Activated T-helper 2 cell treated with anti-CD3 and anti-CD28 coated beads, Interferon-gamma antibody, Interleukin-2, Interleukin-4, amounts not matched to agents 10 μg/mL and 5 μg/mL and 100 μg/mL, durations not matched to agents 14 hours and 24 hours and 36 hours (primary cell): ENCODE measurements at places on chromosomes 13 and 19. TPM values are rescaled to one million over a fixed set of nuclear protein-coding genes. Genes with fewer than 3 reads are reported as not detected.
A peak's percentile ranks its signal among the peaks of the same experiment; 100 is the strongest.

Gene ITGBL1
- total RNA-seq, result not detected in 2 replicates

GRCh38 chr13:99690426-99691174, 189.3 kb downstream of the TM9SF2 start:
- no peak overlapping the region for H3K4me3 ChIP-seq
- no peak overlapping the region for H3K27ac ChIP-seq
- no peaks in the 10 kb centered on the region for H3K36me3 ChIP-seq

- no peak overlapping the region for H3K27ac ChIP-seq
- DNase-seq, result no peak
- no peaks in the 10 kb centered on the region for H3K36me3 ChIP-seq
- no peaks in the 10 kb centered on the region for H3K27me3 ChIP-seq
- H3K4me1 ChIP-seq, result no peaks in the 10 kb centered on the region
Observed at GRCh38 chr19:23565256-23565655, 121.8 kb downstream of the ZNF675 start.

DNA sequence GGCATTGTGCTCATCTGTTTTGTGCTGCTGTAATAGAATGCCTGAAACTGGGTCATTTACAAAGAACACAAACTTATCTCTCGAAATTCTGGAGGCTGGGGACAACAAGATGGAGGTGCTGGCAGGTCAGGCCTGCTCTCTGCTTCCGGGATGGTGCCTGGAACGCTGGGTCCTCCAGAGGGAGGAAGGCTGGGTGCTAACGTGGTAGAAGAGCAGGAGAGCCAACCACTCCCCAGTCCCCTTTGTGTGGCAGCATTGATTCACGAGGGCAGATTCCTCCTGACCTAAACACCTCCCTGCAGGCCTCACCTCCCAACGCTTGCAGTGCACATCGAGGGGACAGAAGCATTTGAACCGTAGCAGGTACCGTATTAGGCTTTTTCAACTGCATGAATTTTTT, 34.1 kb upstream of the TFDP1 start:
- no peak overlapping the region for H3K4me3 ChIP-seq
- no peaks in the 10 kb centered on the region for H3K4me1 ChIP-seq
- no peak overlapping the region for H3K27ac ChIP-seq
- DNase-seq, result no peak

DNA sequence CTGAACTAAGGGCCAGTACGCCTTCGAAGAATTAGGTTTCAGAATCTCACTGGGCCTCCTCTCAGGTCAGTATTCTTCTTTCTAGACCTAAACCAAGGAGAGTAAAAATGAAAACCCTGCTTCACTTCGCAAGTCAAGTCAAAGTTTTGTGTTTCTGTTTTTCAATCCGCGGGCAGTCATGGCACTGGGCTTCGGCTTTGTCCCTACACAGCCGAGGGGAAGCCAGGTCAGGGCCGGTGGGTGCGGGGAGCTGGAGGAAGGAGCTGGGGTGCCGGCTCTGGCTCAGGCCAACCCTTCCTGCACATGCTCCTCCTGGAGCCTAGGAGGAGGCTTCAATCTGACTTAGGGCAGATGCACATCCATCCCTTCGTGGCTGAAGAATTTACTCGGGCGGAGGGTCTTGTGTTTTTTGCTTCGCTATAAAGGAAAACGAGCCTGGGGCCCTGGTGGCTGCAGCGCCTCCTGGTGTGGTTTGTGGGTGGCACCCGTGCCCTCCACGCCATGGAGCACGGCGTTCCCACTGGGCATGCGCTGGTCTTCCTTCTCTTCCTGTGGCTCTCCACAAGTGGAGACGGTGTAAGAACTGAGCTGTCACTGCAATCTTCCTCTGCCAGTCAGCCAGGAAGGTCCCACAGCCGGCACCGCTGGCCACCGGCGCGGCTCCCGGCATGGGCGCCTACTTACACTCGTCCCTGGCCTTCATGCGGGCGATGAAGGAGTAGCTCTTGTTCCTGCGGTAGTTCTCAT, 22.5 kb downstream of the C19orf44 start:
- H3K4me3 ChIP-seq, result no peak overlapping the region
- H3K36me3 ChIP-seq, result peaks cover 60% of the 10 kb centered on the region
- H3K27ac ChIP-seq, result no peak overlapping the region
- H3K4me1 ChIP-seq, result no peaks in the 10 kb centered on the region
- DNase-seq, result no peak

Gene GRK1
- total RNA-seq, result 0.09 and 0.11 TPM in 2 replicates

- no peak overlapping the region for H3K4me3 ChIP-seq
- H3K27me3 ChIP-seq, result no peaks in the 10 kb centered on the region
- peaks cover 14% of the 10 kb centered on the region for H3K4me1 ChIP-seq
Observed at GRCh38 chr13:112753833-112754232, 64.0 kb downstream of the ATP11A start.

Gene ZNF317
- 44.2 and 50.0 TPM in 2 replicates for total RNA-seq

DNA sequence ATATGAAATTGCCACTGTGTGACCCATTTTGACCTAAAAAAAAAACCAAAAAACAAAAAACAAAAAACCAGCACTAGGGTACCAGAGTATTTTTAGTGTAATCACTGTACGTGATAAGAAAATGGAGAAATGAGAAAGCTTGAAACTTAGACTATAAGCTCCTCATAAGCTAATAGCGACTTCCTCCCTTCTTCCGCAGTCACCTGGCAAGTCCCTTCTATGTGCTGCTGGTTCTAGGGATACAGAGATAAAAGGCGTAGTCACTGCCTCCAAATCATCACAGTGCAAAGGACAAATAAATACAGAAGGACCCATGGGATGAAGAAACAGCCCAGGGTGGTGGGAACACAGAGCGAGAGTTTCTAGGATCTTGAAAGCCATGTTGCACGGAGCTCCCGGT, 190.3 kb downstream of the TM9SF2 start:
- no peak overlapping the region for H3K27ac ChIP-seq
- peaks cover 1% of the 10 kb centered on the region for H3K4me1 ChIP-seq
- H3K4me3 ChIP-seq, result no peak overlapping the region
- H3K36me3 ChIP-seq, result no peaks in the 10 kb centered on the region
- peaks cover 18% of the 10 kb centered on the region for H3K27me3 ChIP-seq

DNA sequence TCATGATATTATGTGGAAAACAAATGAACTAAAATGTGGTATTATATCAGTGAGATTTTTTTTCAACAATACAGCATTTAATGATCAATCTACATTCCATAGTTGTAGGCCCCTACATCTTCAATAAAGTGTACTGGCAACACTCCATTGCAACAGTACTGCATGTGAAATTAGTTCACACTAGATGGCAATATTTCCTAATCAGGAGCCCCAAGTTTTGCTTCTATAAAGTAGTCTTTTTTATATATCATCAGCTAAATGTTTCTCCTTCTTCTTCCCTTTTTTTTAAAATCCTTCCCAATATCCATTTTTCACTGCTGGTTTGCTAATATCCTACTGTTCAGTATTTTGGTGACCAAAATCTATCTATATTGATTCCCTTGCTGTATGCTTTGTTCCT, 528.3 kb upstream of the ATXN8OS start:
- H3K27me3 ChIP-seq, result no peaks in the 10 kb centered on the region
- no peak overlapping the region for H3K27ac ChIP-seq
- no peaks in the 10 kb centered on the region for H3K36me3 ChIP-seq
- H3K4me3 ChIP-seq, result no peak overlapping the region
- H3K4me1 ChIP-seq, result no peaks in the 10 kb centered on the region
- no peak for DNase-seq

DNA sequence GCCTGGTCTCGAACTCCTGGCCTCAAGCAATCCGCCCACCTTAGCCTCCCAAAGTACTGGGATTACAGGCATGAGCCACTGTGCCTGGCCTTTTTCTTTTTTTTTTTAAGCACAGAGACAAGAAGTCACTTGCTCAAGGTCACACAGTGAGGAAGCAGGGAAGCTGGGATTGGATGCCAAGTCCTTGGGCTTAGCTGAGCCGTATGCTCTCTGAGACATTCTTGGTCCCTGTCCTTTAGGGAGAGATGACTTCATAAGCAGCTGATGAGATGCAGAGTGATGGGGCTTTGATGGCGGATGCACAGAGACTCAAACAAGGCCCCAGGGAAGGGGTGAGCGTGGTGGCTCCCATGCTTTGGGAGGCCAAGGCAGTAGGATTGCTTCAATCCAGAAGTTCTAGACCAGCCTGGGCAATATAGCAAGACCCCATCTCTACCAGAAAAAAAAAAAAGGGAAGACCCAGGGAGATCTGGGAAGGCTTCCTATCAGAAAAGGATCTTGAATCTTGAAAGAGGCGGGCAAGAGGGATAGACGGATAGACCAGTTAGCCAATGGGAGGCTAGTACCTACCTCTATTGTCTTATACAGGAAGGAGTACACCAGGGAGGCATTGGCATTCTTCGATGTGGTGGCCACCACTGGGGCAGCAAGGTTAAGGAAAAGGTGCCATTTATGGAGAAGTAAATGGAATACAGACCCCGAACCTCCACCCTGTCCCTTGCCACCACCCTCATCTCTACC, 3.9 kb downstream of the AP1M2 start:
- H3K27me3 ChIP-seq, result peaks cover 19% of the 10 kb centered on the region
- H3K4me3 ChIP-seq, result no peak overlapping the region
- peaks cover 22% of the 10 kb centered on the region for H3K4me1 ChIP-seq
- H3K27ac ChIP-seq, result no peak overlapping the region
- DNase-seq, result no peak

GRCh38 chr13:98083507-98083906, 59.4 kb upstream of the FARP1 start:
- H3K27me3 ChIP-seq, result no peaks in the 10 kb centered on the region
- no peaks in the 10 kb centered on the region for H3K4me1 ChIP-seq
- DNase-seq, result no peak
- H3K27ac ChIP-seq, result no peak overlapping the region

DNA sequence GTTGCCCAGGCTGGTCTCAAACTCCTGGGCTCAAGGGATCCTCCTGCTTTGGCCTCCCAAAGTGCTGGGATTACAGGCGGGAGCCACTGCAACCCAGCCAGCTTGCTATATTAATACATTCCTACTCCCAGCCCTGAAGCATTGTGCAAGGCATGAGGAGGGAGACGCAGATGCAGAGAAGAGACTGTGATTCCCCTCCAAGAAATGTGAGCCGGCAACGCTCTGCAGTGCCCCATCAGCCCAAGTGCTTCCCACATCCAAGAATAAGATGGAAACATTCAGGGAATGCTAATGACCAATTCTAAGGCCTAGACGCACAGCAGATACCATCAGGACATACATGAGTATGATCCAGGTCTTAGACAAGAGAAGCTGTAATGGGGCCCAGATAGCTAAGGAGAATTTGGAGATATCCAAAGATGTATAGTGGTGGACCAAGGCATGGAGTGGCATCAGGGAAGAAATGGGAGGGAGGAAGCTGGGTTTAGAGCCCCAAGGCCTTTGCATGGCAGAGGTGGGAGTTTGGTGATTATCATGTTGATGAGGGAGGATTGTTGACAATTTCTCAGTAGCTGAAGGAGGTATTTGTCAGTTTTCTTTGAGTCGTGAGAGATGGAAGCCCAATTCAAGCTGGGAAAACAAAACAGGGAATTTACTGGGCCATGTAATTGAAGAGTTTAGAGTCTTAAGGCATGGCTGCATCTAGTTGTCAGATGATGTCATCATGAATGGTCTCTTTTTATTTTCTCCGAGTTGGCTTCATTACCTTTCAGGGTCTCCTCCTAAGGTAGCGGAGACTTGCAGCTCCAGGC, 2.9 kb downstream of the PPM1N start:
- no peak for DNase-seq
- peaks cover 14% of the 10 kb centered on the region for H3K27me3 ChIP-seq
- no peak overlapping the region for H3K27ac ChIP-seq
- no peak overlapping the region for H3K4me3 ChIP-seq
- no peaks in the 10 kb centered on the region for H3K36me3 ChIP-seq

DNA sequence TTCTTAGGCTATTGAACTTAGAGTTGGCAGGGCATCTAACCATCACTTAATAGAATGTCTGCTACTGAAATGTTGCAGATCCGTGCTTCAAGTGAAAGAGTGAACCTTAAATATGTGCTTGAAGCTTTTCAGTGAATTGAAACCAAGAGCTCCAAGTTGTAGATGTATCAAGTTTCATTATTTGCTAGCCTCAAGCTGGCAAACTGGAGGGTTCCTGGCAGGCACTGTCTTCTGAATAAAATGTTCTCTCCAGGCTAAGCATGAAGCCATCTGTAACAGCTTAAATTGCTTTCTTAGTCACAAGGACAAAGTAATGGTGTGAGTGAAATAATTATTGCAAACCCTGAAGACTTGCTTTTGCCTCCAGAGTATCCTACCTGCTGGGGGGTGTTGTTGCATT, 415.0 kb upstream of the SPRY2 start:
- no peaks in the 10 kb centered on the region for H3K36me3 ChIP-seq
- H3K27me3 ChIP-seq, result no peaks in the 10 kb centered on the region
- no peaks in the 10 kb centered on the region for H3K4me1 ChIP-seq
- DNase-seq, result no peak

Gene SIGLEC8
- total RNA-seq, result 0.07 and 0.18 TPM in 2 replicates

Gene IGFL4
- not detected in 2 replicates for total RNA-seq

- H3K4me3 ChIP-seq, result no peak overlapping the region
- no peaks in the 10 kb centered on the region for H3K36me3 ChIP-seq
- no peaks in the 10 kb centered on the region for H3K4me1 ChIP-seq
- no peaks in the 10 kb centered on the region for H3K27me3 ChIP-seq
- DNase-seq, result no peak
Observed at GRCh38 chr13:54133746-54134145, 1105.1 kb downstream of the OLFM4 start.

Gene CASP14
- total RNA-seq, result not detected in 2 replicates

DNA sequence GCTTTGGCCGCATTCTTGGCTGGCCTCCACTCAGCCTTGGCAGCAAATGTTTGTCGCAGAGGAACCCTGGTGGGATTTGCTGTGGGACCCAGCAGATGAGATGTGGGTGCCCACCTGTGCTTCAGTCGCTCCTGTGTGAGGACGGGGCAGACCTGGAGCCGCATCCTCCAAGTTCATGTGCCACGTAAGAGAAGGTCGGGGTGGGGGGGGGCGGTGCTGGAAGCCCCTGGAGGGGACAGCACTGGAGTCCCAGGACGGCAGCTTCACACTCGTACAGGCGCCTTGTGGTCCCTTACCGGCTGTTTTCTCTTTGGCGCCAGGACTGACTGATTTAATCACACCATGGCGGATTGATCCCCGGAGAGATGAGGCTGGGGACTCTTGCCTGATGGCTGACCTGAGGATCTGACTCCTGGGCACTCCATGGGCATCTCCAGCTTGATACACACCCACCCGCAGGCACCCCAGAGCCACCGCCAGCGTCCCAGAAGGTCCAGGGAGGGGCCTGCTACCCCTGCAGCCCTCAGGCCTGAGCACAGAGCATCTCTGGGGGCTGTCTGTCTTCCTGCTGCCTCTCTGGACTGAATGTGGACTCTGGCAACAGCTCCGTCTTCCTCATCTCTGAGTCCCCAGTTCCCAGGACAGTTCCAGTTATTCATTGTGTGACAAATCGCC, 10.0 kb upstream of the GRTP1 start:
- DNase-seq, result no peak
- no peak overlapping the region for H3K4me3 ChIP-seq
- no peaks in the 10 kb centered on the region for H3K4me1 ChIP-seq
- H3K27ac ChIP-seq, result no peak overlapping the region
- H3K27me3 ChIP-seq, result no peaks in the 10 kb centered on the region

Gene FFAR3
- total RNA-seq, result 0.92 and 1.2 TPM in 2 replicates

GRCh38 chr19:37929355-37929923, 22.4 kb downstream of the SIPA1L3 start:
- no peaks in the 10 kb centered on the region for H3K4me1 ChIP-seq
- H3K27me3 ChIP-seq, result no peaks in the 10 kb centered on the region
- no peak for DNase-seq
- no peak overlapping the region for H3K4me3 ChIP-seq
- H3K36me3 ChIP-seq, result no peaks in the 10 kb centered on the region
- no peak overlapping the region for H3K27ac ChIP-seq

Gene FUT3
- not detected in 2 replicates for total RNA-seq

- H3K36me3 ChIP-seq, result peaks cover 43% of the 10 kb centered on the region
- DNase-seq, result peak; percentile 69
- no peaks in the 10 kb centered on the region for H3K27me3 ChIP-seq
- H3K4me1 ChIP-seq, result peaks cover 29% of the 10 kb centered on the region
- peak overlapping the region; percentile 99 for H3K27ac ChIP-seq
- peak overlapping the region; percentile 100 for H3K4me3 ChIP-seq
Observed at GRCh38 chr19:12293777-12294248, 870 bp downstream of the ZNF44 start.

Gene HCST
- total RNA-seq, result 53.9 and 57.2 TPM in 2 replicates
